ENCODE measurements at places on chromosomes 16 and 17. TPM values are rescaled to one million over a fixed set of nuclear protein-coding genes. Genes with fewer than 3 reads are reported as not detected.

DNA sequence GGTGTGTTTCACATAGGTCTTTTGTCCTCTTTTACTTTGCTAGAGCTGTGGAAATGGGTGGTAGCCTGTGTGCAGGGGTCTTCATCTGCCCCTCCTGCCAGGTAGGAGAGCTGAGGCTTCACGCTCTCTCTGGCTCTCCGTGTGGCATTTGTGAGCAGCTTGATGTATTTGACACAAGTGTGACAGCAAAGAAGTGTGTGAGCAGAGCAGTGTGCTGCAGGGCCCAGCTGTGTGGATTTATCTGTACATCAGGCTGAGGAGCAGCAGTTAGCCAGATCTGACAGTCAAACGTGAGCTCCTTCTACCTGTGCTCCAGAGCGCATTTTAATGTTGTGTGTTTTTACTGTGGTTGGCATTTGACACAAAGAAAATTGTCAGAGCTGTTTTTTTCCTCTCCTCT is 101.8 kb downstream of the FTO start:
- DNase-seq: no peak

DNA sequence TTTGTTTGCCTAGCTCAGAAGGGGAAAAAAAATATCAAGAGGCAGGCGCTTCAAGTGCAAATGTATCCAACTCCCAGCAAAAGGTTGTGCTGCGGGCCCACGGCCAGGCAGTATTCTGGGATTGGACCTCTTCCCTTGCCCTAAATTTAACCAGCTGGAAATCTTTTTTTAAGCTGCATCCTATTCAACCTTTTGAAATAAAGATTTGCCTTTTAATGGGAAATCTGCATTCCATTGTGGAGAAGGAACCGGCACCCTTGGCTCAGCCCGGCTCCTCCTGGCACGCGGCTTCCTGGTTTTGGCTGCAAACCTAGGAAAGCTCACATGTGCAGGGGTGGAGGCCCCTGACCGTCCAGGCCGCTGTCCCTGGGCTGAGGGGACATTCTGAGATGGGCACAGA is 38.8 kb upstream of the ENPP7 start:
- no peak for DNase-seq

GRCh38 chr17:48579760-48580554 is 1.8 kb upstream of the HOXB4 start:
- DNase-seq: peak; percentile 81

- no peak for DNase-seq
These were observed 14.1 kb upstream of the CALB2 start for GRCh38 chr16:71344315-71344905.

GRCh38 chr16:77918809-77919707 is 103.3 kb upstream of the CLEC3A start:
- DNase-seq: peak; percentile 71

DNA sequence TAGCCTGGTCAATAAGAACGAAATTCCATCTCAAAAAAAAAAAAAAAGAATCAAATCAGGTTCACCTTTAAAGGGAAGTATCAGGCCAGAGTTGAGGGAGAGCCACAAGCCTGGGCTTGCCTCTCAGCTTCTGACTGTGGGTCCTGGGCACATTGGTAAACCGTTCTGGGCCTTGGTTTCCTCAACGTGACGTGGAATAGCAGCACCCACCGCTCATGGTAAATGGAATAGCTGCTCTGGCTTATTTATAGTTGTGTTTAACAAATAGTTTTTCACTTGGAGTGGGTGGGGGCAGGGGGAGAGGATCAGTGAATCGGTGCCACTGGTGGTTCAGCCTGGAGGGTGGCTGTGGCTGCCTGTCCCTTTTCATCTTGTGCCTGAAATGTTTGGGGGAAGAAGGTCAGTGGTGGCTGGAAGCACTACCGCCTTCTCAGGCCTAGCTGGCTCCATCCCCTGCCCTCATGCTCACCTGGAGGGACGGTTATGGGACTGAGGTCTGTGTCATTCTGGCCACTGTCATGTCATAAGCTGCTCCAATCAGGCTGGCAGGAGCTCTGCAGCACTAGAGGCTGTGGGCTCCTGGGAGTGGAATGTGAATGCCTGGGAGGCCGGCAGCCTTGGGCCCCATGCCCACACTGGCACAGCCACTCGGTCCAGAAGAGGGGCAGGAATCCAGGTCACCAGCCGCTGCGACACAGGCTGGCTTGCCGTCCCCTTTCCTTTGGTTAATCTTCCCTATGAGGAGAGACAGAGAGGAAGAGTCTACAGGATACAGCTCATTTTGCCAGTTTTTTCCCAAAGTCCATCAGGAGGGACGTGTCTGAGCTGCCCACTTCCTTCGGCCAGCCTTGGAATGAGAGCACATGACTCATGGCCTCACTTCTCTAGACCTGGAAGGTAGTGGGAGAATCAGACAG is 27.0 kb downstream of the CCR7 start:
- no peak for DNase-seq

- no peak for DNase-seq
These were observed 106.1 kb downstream of the WWOX start for GRCh38 chr16:78205506-78205905.

GRCh38 chr16:84463221-84463620 is 41.2 kb downstream of the MEAK7 start:
- DNase-seq: no peak

- DNase-seq: no peak
These were observed 217.4 kb upstream of the TNRC6C start for GRCh38 chr17:77741109-77741508.

DNA sequence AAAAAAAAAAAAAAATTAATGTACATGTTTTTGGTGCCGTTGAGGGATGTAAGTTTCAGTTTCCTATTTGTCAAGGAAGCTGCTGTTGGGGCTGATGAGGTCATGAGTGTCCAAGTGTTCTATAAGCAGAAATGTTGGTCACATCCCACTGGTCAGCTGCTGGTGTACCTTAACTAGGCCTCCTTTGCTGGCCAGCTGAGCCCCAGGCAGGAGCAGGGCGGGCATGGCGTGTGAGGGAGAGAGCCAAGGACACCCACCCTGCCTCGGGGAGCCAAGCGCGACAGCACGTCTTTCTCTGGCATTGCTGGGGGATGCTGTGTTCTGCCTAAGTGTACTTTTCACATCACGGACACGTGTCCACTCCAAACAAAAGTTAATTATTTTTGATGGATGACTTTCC is 108.1 kb upstream of the CDC42EP4 start:
- peak; percentile 81 for DNase-seq

DNA sequence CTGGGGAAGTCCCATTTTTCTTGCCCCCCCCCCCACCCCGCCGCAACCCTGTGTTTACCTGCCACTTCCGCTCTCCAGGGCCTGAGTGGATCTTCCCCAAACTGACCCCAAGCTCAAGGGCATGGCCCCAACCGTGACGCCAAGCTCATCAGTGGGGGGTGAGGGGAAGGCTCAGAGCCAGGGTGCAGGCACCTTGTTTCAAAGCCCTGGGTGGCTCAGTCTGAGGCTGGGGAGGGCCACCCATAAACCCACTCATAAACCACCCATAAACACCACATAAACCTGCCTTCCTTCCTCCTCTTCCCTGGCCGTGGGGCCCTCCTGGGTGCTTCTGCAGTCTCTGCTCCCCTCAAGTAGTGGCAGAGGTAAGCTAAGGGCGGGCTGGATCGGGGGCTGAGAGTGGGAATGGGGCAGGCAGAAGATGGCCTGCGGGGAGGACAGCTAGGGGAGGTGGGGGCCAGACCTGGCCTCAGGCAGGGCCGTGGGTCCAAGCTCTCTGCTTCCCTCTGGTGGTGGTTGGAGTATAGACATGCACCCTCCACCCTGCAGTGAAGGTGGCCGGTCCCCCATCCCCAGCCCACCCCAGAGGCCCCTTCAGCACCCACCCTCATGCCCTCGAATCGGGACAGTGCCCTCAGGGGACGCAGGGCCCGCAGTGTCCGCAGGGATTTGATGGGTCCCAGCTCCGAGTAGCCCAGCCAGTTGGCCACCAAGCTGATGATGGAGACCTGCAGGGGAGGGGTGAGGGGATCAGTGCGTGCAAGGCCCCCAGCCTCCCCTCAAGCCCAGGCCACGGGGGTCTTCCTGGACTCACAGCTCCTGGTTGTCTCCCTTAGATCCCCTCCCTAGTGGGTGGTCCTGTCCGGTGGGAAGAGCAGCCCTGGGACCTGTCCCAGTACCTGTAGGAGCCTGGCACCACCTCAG is 14.6 kb upstream of the CD79B start:
- DNase-seq: peak; percentile 47

DNA sequence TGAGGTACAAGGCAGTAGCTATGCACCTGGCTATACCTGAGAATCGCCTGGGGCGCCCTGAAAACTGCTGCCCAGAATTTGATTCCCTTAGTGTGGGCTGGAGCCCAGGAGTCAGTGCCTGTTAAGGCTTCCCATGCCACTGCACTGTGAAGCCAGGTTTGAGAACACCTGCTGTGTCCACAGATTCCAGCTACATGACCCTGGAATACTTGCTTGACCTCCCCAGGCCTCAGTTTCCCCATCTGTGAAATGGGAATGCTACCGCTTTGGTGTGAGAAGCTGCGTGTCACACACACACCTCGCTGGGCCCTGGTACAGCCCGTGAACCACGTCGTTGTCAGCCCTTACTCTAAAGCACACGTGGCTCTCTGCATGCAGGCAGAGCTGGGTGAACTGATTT is 271.0 kb downstream of the C16orf95 start:
- DNase-seq: no peak

DNA sequence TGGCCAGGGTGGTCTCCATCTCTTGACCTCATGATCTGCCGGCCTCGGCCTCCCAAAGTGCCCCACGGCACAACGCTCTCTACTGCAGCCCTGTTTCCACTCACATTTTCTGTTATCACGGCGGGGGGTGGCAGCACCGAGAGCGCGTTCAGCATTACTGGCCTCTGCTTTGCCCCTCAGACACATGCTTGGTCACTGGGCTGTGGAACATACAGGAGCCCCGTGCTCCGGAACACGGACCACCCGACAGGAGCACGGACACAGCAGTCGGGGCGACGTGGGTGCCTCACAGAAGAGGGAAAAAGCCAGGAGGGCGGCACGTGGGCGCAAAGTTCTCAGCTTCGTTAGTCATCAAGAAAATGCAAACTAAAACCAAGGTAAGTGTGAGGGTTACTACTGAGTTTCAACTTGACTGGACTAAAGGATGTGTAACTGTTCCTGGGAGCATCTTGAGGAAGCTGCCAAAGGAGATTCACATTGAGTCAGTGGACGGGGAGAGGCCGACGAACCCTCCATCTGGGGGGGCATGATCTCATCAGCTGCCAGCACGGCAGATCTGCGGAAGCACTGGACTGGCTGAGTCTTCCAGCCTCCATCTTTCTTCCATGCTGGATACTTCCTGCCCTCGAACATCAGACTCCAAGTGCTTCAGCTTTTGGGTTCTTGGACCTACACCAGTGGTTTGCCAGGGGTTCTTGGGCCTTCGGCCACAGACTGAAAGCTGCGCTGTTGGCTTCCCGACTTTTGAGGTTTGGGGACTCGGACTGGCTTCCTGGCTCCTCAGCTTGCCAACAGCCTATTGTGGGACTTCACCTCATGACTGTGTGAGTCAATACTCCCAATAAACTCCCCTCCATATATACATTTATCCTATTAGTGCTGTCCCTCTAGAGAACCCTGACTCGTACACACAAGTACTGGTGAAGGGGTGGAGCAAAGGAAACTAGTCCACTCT is 106.8 kb downstream of the ZNF778 start:
- DNase-seq: no peak

DNA sequence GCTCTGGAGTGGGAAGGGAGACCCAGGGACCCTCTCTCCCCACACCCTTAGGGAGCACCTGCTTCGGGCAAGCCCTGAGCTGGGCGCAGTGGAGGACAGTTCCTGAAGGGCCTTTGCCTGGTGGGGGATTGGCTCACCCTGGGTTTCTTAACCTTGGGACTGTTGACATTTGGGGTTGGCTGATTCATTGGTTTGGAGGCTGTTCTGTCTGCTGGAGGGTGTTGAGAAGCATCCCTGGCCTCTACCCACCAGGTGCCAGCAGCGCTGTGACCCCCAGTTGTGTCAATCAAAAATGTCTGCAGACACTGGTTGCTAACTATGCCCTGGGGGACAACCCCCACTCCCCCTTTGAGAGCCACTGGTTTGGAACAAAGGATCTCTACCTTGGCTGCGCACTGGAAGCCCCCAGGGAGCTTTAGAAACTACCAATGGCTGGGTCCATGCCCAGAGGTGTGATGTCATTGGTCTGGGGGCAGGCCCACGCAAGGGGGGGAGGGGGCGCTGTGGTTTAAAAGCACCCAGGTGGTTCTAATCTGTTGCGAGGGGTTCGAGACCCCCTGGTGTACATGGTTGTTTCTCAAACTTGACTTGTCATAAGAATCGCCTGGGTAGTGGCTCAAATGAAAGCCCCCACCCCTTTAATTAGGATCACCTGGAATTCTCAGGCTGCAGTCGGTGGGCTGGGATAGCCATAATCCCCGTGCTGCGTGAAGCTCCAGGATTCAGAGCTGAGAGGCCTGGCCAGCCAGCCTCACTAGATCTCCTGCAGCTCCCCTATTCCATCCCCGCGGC is 151.9 kb upstream of the GSE1 start:
- peak; percentile 67 for DNase-seq

- DNase-seq: peak; percentile 58
These were observed 108.9 kb downstream of the MAP2K6 start for GRCh38 chr17:69523244-69523861.

GRCh38 chr16:17177959-17178905 is 292.5 kb downstream of the XYLT1 start:
- no peak for DNase-seq

DNA sequence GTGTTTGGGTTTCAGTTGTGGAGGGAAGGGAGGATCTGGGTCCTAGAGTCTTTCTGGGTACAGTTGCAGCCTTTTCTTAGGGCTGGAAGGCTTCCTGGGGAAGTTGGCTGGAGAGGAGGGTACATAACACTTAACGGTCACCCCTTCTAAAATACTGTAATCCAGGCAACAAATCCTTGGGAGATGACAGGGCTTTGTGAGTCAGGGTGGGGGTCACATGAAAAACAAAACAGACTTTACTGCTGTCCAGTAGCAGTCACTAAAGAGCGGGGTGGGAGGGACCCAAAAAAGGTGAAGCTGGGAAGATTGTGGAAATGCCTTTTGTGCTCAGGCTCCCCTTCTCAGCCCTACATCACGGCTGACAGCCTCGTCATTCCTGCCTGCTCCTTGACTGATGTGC is 6.3 kb downstream of the SAP30BP start:
- no peak for DNase-seq

GRCh38 chr16:85728879-85729278 is 22.0 kb downstream of the C16orf74 start:
- DNase-seq: no peak

NTN1 gene
- total RNA-seq: 1.8 TPM

CYGB gene
- total RNA-seq: 12.6 TPM

CFAP52 gene
- 1.7 TPM for total RNA-seq

SLC43A2 gene
- 48.9 TPM for total RNA-seq

CBFA2T3 gene
- 8.0 TPM for total RNA-seq

KCTD13 gene
- 25.8 TPM for total RNA-seq

ASGR1 gene
- total RNA-seq: 2.1 TPM

NPIPB6 gene
- total RNA-seq: 2.4 TPM

OTOP3 gene
- total RNA-seq: not detected

LITAFD gene
- not detected for total RNA-seq

CD300LB gene
- 0.91 TPM for total RNA-seq

CACNG3 gene
- not detected for total RNA-seq

RPGRIP1L gene
- 10.2 TPM for total RNA-seq

CDRT4 gene
- 8.0 TPM for total RNA-seq

CCL1 gene
- total RNA-seq: not detected

PARD6A gene
- total RNA-seq: 6.1 TPM

TNP2 gene
- not detected for total RNA-seq

MYH2 gene
- total RNA-seq: not detected

KRTAP4-4 gene
- not detected for total RNA-seq

SLC47A1 gene
- total RNA-seq: 26.0 TPM

ATP2A3 gene
- total RNA-seq: 52.1 TPM

GAST gene
- total RNA-seq: not detected
